ENCODE measurements at places on chromosomes 6 and 20. TPM values are rescaled to one million over a fixed set of nuclear protein-coding genes. Genes with fewer than 3 reads are reported as not detected.
A peak's percentile ranks its signal among the peaks of the same experiment; 100 is the strongest.

The SLC22A2 gene
- not detected for total RNA-seq

The IMPG1 gene
- total RNA-seq, result not detected

The PDE10A gene
- total RNA-seq, result not detected

The TMEM242 gene
- total RNA-seq, result 13.2 TPM

DNA sequence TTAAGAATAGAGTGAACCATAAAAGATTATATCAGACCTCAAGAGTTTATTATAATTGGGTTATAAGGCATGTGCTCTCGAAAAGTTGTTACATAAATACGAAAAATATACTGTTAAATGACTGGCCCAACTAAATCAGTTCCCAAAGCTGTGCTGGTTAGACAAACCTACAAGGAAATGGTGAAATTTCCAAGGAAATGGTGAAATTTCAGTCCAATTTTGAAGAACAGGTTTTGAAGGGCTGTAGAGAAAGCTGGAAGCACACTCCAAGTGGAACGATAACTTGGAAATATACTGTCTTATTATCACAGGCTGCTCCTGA lies 400 bp upstream of the TRMT11 start:
- peak overlapping the region; percentile 76 for H3K27ac ChIP-seq
- H3K36me3 ChIP-seq, result peaks cover 7% of the 10 kb centered on the region
- peak overlapping the region; percentile 89 for H3K4me3 ChIP-seq
- no peaks in the 10 kb centered on the region for H3K27me3 ChIP-seq
- H3K4me1 ChIP-seq, result peaks cover 14% of the 10 kb centered on the region

DNA sequence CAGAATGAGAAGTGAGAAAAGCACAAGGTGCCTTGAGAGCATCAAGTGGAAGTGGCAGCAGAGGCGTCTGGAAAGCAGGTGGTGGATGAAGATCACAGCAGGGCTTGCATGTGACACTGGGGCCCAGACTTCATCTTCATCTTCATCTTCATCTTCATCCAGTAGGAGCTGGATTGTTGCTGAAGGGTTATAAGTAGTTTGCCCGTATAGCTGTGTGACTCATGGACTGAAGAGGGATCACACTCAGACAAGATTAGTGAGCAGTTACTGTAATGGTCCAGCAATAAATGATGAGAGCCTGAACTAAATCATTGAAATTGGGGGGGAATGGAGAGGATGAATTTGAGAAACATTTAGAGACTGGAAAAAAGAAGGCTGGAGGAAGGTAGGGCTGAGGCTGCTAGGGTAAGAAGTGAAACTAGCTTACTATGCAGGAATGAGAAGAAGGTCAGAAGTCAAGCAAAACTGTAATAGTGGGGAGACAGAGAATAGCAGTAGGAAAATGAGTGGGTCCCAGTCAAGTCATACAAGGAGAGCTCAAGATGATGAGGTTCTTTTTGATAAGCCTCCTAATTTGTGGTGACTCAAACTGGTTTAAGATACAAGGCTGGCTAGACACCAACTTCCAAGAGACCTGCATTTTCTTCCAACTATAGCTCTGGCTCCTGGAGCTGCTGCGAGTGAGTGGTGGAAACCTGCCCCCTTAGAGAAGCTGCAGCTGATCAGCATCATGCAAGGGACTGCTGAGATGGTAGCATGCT lies 92.3 kb upstream of the BEND6 start:
- no peaks in the 10 kb centered on the region for H3K36me3 ChIP-seq
- H3K4me1 ChIP-seq, result no peaks in the 10 kb centered on the region
- DNase-seq, result no peak
- H3K4me3 ChIP-seq, result no peak overlapping the region

- H3K27me3 ChIP-seq, result no peaks in the 10 kb centered on the region
- no peaks in the 10 kb centered on the region for H3K36me3 ChIP-seq
- no peak overlapping the region for H3K4me3 ChIP-seq
- no peaks in the 10 kb centered on the region for H3K4me1 ChIP-seq
- no peak overlapping the region for H3K27ac ChIP-seq
- no peak for DNase-seq
Measured at GRCh38 chr20:36855241-36855657, 20.7 kb upstream of the TLDC2 start.

DNA sequence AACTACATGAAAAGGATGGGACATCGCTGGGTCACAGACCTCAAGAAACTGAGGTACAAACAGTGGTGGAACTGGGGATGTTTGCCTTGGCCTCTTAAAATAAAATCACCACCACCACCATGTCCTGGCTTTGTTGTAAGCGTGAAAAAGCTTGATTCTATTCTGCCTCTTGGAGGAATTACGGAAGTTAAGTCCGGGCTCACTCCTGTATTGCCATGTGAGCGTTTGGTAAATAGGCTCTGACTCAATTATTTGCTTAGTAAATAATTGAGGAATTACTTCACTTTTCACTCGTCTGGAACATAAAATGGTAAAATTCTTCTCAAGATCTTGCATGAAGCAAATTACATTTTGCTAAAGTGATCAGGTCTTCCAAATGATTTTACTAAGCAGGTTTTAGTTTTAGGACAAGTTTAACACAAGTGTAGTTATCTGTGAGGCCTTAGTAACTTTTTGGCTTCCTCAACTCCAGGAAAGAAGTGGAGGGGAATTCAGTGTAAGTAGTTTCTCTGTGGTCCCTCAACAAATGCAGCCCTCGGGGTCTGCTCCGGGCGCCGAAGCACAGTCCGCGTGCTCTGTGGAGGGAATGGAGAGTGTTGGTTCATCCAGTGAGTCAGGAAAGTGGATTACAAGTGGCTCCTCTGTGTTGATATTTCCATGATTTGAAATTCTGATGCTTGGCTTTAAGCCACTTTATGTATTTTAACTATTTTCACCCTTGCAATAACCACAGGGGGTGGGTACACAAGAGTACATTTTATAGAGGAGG lies 23.8 kb downstream of the IYD start:
- no peak overlapping the region for H3K27ac ChIP-seq
- no peaks in the 10 kb centered on the region for H3K36me3 ChIP-seq
- DNase-seq, result no peak
- no peaks in the 10 kb centered on the region for H3K4me1 ChIP-seq

- peaks cover 40% of the 10 kb centered on the region for H3K4me1 ChIP-seq
- DNase-seq, result no peak
- H3K27me3 ChIP-seq, result no peaks in the 10 kb centered on the region
- no peaks in the 10 kb centered on the region for H3K36me3 ChIP-seq
- H3K4me3 ChIP-seq, result peak overlapping the region; percentile 91
- H3K27ac ChIP-seq, result peak overlapping the region; percentile 93
Measured at GRCh38 chr6:170553534-170554012, 466 bp upstream of the PSMB1 start.

- H3K27me3 ChIP-seq, result no peaks in the 10 kb centered on the region
- DNase-seq, result no peak
- H3K36me3 ChIP-seq, result no peaks in the 10 kb centered on the region
- no peaks in the 10 kb centered on the region for H3K4me1 ChIP-seq
Measured at GRCh38 chr6:21277601-21278374, 315.8 kb upstream of the SOX4 start.

GRCh38 chr6:110185879-110186278 lies 5.7 kb downstream of the CDC40 start:
- no peak overlapping the region for H3K4me3 ChIP-seq
- no peak for DNase-seq
- H3K4me1 ChIP-seq, result peaks cover 19% of the 10 kb centered on the region
- H3K27me3 ChIP-seq, result no peaks in the 10 kb centered on the region

GRCh38 chr6:158058171-158058651 lies 76.5 kb downstream of the SYNJ2 start:
- peaks cover 21% of the 10 kb centered on the region for H3K4me1 ChIP-seq
- DNase-seq, result peak; percentile 11
- peaks cover 33% of the 10 kb centered on the region for H3K36me3 ChIP-seq
- no peak overlapping the region for H3K27ac ChIP-seq
- no peak overlapping the region for H3K4me3 ChIP-seq
- H3K27me3 ChIP-seq, result no peaks in the 10 kb centered on the region

- H3K36me3 ChIP-seq, result no peaks in the 10 kb centered on the region
- no peak for DNase-seq
- no peaks in the 10 kb centered on the region for H3K4me1 ChIP-seq
- no peaks in the 10 kb centered on the region for H3K27me3 ChIP-seq
- no peak overlapping the region for H3K27ac ChIP-seq
Measured at GRCh38 chr6:107668743-107669474, 155.2 kb downstream of the SCML4 start.

DNA sequence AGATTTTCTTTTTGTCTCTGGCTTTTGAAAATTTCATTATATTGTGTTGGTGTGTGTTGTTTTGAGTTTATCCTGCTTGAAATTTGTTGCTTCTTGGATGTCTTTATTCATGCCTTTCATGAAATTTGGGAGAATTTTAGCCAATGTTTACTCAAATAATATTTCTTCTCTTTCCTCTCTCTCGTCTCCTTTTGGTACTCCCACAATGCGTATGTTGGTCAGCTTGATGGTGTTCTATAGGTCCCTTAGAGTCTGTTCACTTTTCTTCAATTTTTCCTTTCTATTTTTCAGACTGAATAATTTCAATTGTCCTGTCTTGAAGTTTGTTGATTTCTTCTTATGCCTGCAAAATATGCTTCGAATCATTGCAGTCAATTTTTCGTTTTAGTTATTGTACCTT lies 39.6 kb downstream of the SCP2D1 start:
- DNase-seq, result no peak
- H3K27ac ChIP-seq, result no peak overlapping the region
- no peaks in the 10 kb centered on the region for H3K27me3 ChIP-seq
- H3K36me3 ChIP-seq, result no peaks in the 10 kb centered on the region
- H3K4me3 ChIP-seq, result no peak overlapping the region
- no peaks in the 10 kb centered on the region for H3K4me1 ChIP-seq

DNA sequence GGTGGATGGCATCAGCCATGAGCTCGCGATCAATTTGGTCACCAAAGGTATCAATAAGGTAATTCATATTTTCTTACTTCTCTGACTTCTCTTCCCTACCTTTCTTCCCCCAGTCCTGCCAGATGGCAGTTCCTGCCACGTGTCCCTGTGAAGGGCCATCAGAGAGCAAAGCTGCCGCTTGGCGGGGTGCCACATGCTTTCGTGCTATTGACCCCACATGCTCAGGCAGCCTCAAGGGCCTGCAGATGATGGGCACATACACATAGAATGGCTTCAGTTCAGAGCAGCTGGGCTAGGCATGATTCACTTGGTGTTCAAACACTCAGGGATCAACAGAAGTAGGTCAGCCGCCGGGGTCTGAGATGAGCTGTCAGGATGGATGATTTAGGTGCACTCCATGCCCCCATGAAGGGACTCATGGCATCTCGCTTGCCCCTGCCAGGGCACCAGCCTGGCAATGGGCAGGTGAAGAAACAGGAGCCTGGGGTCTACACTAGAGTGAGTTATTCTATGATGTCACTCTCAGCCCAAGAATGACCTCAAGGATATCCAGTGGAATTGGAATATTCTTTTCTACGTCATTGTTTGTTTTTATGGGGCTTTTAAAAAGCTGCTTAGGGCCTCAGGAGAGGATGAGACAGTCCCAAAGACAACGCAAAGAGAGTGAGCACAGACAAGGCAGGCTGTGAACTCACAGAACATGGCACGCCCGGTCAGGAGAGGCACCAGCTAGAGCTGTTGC lies 25.5 kb downstream of the BANF2 start:
- DNase-seq, result no peak
- H3K36me3 ChIP-seq, result no peaks in the 10 kb centered on the region
- H3K4me3 ChIP-seq, result no peak overlapping the region
- H3K27me3 ChIP-seq, result no peaks in the 10 kb centered on the region
- no peaks in the 10 kb centered on the region for H3K4me1 ChIP-seq
